ENCODE measurements at places on chromosomes 5 and 9. TPM values are rescaled to one million over a fixed set of nuclear protein-coding genes. Genes with fewer than 3 reads are reported as not detected.

Gene GMCL2
- total RNA-seq = not detected

Gene SUSD1
- total RNA-seq = 18.4 TPM

Gene RBM27
- total RNA-seq = 23.3 TPM

Gene NPR3
- not detected for total RNA-seq

Gene SMIM33
- 2.0 TPM for total RNA-seq

DNA sequence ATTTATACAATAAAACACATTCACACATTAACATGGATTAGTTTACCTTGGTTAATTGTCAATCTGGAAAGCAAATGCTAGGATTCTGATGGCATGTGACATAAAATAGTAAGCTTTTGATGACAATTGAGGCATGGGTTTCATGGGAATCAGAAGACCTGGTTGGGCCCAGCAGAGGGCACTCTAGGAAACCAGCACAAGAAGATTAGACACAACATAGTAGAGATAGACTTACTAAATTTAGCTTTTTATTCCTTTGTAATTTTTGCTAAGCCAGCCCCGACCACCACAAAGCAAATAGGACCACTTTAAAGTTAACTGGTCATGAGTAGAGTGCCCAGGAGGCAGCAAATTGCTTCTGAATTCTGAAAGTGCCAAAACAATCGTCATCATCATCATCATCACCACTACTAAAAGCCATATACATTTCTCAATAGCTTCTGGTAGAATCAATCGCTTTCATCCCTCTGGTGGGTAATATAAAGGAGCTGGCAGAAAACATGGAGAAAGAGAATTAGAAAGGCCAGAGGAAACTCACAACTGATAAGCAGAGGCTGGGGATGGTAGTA lies 163.2 kb downstream of the ARRDC3 start:
- H3K4me1 ChIP-seq = peaks cover 3% of the 10 kb centered on the region
- H3K36me3 ChIP-seq = no peaks in the 10 kb centered on the region
- no peak overlapping the region for H3K27ac ChIP-seq
- peak; percentile 39 for DNase-seq
- peaks cover 4% of the 10 kb centered on the region for H3K27me3 ChIP-seq

DNA sequence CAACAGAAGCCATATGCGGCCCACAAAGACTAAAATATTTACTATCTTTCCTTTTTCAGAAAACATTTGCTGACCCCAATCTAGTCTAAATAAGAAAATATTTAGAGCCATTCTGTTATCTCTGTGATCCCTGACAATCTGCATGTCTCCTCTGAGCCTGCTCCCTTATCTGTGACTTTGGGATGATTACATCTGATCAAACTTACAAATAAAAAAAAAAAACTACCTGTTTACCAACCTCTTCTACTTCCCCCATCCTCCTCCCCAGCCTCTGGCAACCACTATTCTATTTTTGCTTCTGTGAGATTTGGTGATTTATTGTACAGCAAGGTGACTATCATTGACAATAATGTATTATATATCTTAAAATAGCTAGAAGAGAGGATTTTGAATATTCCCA lies 176.3 kb upstream of the CD180 start:
- no peaks in the 10 kb centered on the region for H3K36me3 ChIP-seq
- peaks cover 10% of the 10 kb centered on the region for H3K27me3 ChIP-seq
- H3K4me1 ChIP-seq = no peaks in the 10 kb centered on the region

DNA sequence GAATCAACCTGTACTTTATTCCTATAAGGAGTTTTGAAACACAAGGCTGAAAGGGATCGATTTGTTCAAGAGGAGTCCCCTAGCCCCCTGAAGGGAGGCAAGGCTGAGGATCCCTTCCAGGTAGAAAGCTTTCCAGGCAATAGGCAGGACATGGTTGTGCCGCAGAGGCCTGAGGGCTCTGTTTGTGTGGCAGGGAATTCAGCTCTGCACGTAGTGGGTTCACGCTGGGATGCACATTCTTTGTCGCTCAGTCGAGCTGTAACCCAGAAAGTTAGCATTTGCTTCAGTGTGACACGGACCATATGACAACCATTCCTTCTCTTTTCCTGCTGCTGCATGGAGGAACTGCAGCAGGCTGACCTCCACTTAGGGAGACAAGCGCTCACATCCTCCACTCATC lies 65.6 kb upstream of the TRIO start:
- H3K4me1 ChIP-seq = no peaks in the 10 kb centered on the region
- DNase-seq = no peak
- no peak overlapping the region for H3K4me3 ChIP-seq
- H3K36me3 ChIP-seq = no peaks in the 10 kb centered on the region
- H3K27me3 ChIP-seq = no peaks in the 10 kb centered on the region
- no peak overlapping the region for H3K27ac ChIP-seq

DNA sequence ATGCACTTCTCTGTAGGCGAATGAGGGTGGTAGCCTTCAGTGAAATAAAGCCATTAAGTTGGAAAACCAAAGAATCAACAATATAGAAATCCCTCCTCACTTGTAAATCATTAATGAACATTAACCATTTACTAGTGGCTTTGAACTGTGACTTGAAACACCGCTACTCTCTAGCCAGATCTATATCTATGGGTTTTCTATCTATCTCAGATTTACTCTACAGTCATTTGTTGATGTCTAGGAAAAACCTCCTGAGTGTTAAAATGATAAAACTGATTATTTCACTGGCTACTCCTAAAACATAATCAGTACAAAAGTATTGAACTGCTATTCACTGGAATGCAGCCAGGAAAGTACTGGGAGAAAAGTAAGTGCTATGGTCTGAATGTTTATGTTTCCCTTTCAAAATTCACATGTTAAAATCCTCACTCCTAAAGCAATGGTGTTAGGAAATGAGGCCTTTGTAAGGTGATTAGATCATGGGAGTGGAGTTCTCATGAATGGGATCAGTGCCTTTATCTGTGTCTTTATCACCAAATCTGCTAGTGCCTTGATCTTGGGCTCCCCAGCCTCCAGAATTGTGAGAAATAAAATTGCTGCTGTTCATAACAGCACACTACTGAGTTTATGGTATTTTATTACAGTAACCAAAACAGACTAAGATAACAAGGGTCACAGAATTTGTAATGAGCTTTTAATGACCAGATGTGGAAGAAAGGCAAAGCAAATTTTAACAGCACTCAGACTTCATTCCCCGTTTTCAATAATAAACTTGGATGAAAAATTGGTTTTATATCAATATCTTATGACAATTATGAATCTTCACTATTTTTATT lies 8.6 kb upstream of the OXCT1 start:
- H3K27ac ChIP-seq = no peak overlapping the region
- H3K27me3 ChIP-seq = no peaks in the 10 kb centered on the region
- H3K4me1 ChIP-seq = peaks cover 19% of the 10 kb centered on the region
- no peak overlapping the region for H3K4me3 ChIP-seq

DNA sequence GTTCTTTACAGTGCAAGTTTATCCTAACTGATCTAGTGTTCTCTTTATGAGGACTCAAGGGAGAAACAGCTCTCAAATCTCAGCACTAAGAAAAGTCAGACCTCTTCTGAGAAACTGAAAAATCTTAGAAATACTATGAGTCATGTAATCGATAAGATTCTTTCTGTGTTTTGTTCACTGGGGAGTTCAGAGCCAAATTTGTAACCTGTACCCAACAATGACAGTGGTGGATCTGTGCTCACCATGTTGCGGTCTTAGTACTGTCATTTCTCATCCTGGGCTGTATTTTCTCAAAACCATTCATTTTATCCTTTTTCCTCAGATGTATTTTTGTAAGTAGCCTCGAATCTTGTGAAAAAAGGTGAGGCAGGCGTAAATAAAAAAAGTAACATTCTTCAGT lies 146.4 kb downstream of the ACER2 start:
- peaks cover 1% of the 10 kb centered on the region for H3K4me1 ChIP-seq
- H3K36me3 ChIP-seq = no peaks in the 10 kb centered on the region
- no peak overlapping the region for H3K27ac ChIP-seq
- DNase-seq = no peak

DNA sequence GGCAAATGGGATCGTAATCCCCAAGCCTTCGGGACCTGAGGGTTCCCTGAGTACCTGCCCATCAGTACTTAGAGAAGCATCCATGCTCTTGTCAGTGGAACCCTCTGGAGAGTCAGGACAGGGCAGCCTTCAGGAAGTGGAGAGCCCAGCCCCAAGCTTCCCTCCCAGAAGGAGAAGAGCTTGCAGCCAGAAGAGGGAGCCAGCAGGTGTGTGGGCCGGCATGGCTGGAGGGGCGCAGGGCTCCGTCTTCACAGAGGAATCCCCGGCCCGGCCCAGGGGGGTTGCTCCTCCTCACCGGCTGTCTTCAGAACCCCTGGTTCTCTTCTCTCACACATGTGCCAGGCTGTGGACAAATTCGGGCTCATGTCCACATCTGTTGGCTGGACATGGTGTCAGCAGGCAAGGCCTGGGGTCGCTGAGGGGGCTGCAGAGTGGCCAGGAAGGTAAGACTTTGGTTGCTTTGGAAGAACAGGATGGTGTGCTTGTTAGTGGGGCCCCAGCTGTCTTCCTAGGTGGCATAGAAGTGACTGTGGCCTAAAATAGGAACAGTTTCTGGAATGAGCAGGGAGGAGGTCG lies 58.9 kb upstream of the RXRA start:
- peaks cover 2% of the 10 kb centered on the region for H3K4me1 ChIP-seq
- H3K27me3 ChIP-seq = peaks cover 19% of the 10 kb centered on the region
- no peak for DNase-seq
- H3K4me3 ChIP-seq = no peak overlapping the region
- H3K36me3 ChIP-seq = no peaks in the 10 kb centered on the region
- H3K27ac ChIP-seq = no peak overlapping the region

DNA sequence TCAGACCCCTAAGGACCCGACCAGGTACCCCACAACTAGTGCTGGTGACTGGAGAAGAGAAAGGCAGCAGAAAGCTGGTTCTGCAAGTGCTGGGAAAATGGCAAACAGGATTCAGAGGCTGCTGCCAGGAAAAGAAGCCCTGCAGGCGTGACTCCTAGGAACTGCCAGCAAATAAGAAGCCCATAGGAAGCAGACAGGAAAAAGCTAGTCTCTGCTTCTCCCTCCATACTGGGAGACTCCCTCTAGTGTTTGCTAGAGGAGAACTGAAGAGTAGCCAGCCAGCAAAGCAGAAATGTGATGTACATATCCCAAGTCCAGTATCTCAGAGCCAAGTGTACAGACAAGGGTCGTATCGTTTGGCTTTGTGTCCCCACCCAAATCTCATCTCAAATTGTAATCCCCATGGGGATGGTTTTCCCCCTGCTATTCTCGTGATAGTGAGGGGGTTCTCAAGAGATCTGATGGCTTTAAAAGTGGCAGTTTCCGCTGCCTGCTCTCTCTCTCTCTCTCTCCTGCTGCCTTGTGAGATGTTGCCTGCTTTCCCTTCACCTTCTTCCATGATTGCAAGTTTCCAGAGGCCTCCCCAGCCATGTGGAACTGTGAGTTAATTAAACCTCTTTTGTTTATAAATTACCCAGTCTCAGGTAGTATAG lies 38.1 kb upstream of the TUSC1 start:
- DNase-seq = no peak
- H3K27me3 ChIP-seq = no peaks in the 10 kb centered on the region
- H3K36me3 ChIP-seq = no peaks in the 10 kb centered on the region
- no peak overlapping the region for H3K27ac ChIP-seq

DNA sequence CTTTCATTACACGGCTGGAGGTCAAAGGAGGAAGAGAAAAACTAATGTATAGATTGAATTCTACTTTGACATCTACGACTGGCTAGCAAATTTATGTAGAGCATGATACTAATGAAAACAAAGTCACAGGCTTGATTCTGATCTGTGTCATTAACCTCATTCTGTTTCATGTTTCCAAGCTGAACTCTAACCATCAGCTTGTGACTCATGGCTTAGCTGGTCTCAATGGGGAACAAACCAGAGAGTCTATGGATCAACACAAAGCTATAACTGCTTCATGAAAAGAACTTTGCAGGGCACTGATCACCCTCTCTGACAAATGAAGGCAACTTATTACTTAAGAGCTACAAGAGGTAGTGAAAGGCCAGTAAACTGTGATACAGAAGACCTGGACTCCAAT lies 23.6 kb upstream of the PDE4D start:
- H3K36me3 ChIP-seq = no peaks in the 10 kb centered on the region
- no peak for DNase-seq
- H3K4me1 ChIP-seq = no peaks in the 10 kb centered on the region
- no peak overlapping the region for H3K4me3 ChIP-seq
- no peaks in the 10 kb centered on the region for H3K27me3 ChIP-seq
- no peak overlapping the region for H3K27ac ChIP-seq

DNA sequence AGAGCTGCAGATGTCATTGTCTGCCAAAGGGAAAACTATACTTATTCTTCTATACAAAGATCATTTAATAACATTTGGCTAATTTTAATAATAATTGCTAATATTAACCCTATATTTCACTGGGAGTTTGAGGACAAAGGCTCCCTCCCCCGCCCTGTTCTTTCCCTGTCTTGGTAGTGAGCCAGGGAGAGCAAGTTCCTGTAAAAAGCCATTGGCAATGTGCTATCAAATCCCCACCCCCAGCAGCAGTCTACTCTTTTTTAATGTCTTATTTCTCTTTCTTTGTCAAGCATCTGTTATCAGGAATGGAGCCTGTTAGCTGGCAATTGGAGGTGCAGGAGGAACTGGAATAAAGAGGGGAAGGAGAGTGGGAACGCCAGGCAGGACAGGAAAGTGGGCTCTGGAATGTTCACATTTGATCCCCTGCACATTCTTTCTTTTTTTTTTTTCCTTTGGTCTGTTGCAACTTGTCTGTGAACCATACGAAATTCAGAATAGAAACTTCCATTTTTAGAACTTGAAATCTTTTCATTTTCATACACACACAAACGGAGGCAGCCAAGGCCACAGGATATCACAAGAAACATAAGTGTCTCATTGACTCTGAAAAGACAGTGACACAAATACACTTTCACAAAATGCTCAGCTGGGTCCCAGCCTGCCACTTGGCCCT lies 664.8 kb upstream of the ZNF608 start:
- no peak for DNase-seq
- no peak overlapping the region for H3K4me3 ChIP-seq
- no peaks in the 10 kb centered on the region for H3K4me1 ChIP-seq
- no peaks in the 10 kb centered on the region for H3K36me3 ChIP-seq
